Activated CD8-positive, alpha-beta memory T cell treated with anti-CD3 and anti-CD28 coated beads, Interleukin-2, amount 50 U/mL, for 48 hours (primary cell): ENCODE measurements at places on chromosomes 6 and 20.

- no peak for DNase-seq
Observed at GRCh38 chr6:133992992-133993680, 40.1 kb downstream of the TBPL1 start.

DNA sequence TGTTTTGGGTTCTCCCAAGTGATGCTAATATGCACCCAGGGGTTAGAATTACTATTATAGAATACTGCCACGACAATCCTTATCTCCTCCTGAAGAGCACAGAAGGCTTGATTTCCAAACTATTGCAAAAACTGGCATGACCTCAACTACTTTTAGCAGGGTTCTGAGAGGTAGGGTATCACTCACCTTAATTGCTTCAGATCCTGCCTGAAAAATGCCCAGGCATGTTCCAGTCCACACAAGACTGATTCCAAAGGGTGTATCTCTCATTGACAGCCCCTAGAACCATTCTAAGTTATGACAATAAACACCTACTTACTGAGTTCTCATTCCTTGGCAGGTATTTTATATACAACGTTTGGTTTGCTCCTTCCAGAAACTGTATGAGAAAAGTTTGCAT, 5.0 kb upstream of the DSE start:
- no peak for DNase-seq

DNA sequence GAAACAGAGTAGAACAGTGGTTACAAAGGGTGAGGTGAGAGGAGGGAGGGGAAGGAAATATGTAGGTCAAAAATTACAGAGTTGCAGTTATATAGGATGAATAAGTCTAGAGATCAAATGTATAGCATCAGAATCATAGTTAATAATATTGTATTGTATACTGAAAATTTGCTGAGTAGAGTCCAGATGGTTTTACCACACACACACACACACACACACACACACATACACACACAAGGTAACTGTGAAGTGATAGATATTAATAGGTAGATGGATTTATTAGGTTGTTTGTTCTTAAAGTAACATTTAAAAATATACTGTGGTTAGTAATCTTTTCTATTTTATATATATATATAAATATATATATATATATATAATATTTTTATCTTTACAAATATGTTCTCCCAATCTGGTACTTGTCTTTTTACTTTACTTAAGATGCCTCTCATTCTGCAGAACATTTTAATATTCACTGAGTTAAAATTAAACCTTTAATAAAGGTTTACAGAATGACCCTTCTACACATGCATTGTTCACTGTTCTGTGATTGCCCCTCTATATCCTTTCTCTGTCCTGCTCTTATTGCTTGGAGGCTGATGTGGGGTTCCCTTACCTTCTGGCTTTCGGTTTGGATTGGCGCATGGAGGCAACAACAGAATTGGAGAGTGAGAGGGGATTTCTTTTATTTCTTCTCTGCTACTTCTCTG, 408 bp downstream of the PTCHD4 start:
- DNase-seq = no peak

- DNase-seq = no peak
Observed at GRCh38 chr6:99016355-99016754, 68.6 kb upstream of the FBXL4 start.

- DNase-seq = no peak
Observed at GRCh38 chr6:117740605-117741004, 65.3 kb downstream of the NUS1 start.

GRCh38 chr6:126110512-126111270, 124.4 kb downstream of the TRMT11 start:
- DNase-seq = no peak

DNA sequence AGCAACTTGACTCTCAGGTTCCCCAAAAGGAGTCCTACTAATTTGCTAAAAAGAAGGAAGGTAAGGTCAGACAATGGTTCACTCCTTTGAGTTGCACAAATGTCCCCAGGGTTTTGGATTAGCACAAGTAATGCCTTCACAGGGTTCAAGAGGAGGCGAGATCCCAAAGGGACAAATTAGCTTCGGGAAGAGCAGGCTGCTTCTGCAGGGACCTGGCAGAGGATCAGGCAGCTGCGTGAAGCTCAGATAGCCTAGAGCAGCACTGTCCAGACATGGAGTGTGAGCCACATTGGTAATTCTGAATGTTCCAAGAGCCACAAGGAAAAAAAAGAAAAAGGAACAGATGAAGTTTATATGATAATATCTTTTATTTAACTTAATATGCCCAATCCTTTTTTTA, 115.4 kb downstream of the CFAP61 start:
- no peak for DNase-seq

DNA sequence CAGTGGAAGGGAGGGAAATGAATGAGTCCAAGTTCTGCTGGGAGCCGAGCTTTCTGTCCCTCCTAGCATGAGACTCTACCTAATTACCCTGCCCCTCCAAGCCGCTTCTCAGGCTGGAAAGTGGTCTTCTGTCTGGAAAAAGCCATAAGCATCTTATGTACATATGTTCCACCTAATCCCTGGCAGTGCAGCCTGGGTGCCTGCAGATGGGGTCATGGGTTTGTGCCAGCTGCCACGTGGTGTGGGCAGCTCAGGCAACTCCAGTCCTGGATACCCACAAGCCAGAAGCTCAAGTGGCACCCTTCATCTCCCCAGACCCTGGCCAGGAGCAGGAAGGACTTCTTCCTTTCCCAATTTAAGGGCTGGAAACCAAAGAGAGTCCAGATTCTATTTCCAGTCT, 253.1 kb downstream of the LY86 start:
- DNase-seq = no peak

DNA sequence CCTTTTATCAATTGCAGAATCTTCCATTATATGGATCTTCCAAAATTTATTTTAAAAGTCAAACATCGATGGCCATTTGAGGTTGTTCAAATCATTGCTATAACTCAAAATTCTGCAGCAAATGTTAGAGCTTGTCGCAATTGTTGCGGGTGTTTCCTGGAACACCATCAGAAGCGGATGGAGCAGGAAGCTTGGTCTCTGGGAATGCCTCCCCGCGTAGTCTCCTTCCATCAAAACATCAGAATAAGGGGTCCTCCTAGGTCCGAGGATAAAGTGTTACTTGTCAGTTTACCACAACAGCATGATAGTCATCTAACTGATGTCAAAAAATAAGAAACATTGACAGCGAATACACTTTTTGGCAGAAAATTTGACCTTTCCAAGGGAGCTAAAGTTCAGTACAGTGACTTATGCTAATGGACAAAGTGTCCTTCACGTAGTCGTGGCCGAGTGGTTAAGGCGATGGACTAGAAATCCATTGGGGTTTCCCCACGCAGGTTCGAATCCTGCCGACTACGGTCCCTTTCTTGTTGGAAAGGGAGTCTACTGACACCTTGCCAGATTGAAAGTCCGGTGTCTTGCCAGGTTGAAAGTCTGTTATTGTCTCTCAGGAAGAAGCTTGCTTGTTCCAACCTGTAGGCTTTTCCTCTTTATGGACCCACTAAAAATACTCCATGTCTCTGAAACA, 59.0 kb upstream of the ZNF184 start:
- DNase-seq = no peak

GRCh38 chr20:44585057-44585963, 2.9 kb downstream of the PKIG start:
- no peak for DNase-seq
